Endothelial cell (in vitro differentiated cells): ENCODE measurements at places on chromosomes 6 and 20.

DNA sequence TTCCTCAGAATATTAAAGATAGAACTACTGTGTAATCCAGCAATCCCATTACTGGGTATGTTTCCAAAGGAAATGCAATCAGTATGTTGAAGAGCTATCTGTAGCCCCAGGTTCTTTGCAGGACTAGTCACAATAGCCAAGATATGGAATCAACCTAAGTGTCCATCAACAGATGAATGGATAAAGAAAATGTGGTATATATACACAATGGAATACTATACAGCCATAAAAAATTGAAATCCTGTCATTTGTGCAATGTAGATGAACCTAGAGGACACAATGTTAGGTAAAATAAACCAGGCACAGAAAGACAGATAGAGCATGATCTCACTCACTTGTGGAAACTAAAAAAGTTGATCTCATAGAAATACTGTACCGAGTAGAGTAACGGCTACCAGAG lies 306.0 kb upstream of the MARCKS start:
- no peak for DNase-seq

DNA sequence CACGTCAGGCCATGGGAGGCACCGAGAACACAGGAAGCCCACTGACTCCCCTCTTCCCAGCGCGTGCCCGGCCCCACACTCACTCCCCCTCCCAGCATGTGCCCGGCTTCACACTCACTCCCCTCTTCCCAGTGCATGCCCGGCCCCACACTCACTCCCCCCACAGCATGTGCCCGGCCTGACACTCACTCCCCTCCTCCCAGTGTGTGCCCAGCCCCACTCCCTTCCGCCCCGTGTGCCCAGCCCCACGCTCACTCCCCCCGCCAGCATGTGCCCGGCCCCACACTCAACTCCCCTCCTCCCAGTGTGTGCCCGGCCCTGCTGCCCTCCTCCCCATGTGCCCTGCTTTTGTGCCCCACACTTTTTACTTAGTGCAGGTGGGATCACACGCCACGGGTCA lies 9.7 kb downstream of the RTEL1 start:
- no peak for DNase-seq

DNA sequence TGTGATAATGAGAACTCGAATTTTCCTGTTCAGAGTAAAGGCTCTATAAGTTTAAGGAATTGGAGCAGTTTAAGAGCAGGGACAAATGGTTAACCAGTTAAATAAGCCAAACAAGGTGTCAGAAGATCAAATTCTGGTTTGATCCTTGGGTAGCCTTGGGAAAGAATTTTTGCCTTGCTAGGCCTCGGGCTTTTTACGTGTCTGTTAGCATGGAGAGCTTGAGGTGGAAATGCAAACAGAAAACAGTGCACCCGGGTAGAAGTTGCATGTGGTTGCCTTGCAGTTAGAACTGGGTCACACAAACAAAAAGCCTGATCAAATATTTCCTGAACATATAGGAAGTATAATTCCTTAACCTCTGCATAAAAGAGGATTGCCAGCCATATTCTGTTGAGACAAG lies 58.3 kb downstream of the RIN2 start:
- DNase-seq = no peak

GRCh38 chr20:57259938-57260921 lies 6.2 kb downstream of the BMP7 start:
- no peak for DNase-seq

- no peak for DNase-seq
These were observed 411.9 kb upstream of the SASH1 start for GRCh38 chr6:147930745-147931144.

DNA sequence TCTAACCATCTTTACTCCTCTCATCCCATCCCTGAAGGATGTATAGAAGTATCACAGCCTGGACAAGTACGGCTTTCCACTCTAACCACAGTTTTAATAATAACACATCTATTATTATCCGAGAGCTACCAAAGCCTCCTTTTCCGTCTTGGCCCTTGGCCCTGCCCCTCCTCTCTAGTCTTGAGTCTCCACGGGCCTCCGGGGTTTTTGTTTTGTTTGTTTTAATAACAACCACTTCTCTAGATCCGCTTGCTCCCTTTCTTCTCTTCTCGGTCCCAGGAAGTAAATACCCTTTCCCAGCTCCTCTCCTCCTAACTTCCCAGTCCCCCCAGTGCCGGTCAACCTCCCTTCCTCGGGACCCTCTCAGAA lies 661 bp downstream of the LCA5 start:
- no peak for DNase-seq

DNA sequence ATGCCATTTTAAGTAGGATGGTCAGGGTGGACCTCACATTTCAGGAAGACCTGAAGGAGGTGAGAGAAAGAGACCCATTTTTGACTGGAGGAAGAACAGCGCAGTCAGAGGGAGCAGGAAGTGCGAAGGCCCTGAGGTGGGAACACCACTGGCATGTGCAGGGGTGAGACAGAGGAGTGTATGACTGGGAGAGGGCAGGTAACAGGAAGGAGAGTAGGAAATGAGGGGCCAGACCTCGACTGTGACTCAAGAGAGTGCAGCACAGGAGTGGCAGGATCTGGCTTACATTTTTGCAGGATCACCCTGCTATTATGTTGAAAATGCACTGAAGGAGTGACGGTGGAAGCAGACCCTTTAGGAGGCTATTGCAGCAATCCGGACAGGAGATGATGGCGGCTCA lies 117.7 kb upstream of the CDYL start:
- no peak for DNase-seq

- DNase-seq = no peak
These were observed 14.7 kb downstream of the UST start for GRCh38 chr6:148761527-148762011.

GRCh38 chr20:50460115-50460607 lies 50.0 kb upstream of the PTPN1 start:
- DNase-seq = no peak
